ENCODE measurements at places on chromosomes 1 and 21.

DNA sequence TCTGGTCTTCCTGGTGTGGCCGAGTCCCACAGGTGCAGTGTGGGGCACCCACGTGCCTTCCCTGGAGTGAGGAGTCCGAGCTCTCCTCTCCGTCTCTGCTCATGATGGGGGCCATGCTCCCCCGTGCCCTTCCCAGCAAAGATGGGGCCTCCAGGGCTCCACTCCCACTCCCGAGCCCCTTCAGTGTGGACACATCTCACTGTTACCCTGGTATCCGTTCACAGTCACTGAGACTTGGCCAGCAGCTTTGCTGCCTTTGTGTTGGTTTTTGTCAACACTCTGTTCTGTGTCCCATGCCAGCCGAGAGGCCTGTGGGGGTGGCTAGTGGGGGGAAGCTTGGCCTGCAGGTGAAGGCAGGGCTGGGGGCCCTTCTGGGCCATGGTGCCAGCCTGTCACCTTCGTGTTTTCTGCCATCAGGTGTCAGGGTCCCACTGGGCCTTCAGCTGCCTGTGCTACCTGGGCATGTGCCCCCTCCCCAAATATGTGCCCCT is 46.9 kb upstream of the POFUT2 start:
- DNase-seq, result no peak

- no peak for DNase-seq
Measured at GRCh38 chr1:236120721-236121153, 21.6 kb upstream of the GPR137B start.

DNA sequence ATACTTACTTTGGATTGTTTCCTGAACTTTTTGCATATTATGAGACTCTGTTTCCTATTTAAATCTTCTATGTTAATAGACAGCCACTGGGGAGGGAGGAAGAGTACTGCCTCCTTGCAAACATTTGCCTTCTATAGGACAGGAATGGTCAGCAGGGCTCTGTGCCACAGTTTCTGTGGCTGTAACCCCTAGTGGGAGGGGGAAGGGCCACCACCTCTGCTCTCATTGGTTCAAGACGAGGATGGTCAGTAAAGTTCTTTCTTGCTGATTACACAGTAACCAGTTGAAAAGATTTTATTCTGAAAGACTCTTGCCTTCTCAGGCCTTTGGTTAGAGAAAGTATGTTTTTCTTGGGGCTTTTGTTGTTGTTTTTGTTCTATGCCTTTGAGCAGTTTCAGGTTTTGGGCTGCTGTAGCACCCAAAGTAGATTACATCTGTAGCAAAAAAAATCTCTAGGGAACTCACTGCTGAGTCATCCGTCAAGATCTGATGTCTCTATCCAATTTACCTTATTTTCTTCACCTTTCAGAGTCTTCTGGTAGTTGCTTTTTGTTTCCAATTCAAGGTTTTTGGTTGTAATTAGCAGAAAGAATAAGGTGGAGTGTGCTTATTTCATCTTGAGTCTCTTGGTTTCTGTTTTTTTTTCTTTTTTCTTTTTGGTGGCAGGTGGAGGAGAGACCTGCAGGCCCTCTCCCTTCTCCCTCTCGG is 23.1 kb downstream of the SLC35A3 start:
- DNase-seq, result no peak

- DNase-seq, result no peak
Measured at GRCh38 chr1:228007049-228007800, 427 bp downstream of the WNT3A start.

- no peak for DNase-seq
Measured at GRCh38 chr1:154999571-155000410, 2.8 kb upstream of the ZBTB7B start.

DNA sequence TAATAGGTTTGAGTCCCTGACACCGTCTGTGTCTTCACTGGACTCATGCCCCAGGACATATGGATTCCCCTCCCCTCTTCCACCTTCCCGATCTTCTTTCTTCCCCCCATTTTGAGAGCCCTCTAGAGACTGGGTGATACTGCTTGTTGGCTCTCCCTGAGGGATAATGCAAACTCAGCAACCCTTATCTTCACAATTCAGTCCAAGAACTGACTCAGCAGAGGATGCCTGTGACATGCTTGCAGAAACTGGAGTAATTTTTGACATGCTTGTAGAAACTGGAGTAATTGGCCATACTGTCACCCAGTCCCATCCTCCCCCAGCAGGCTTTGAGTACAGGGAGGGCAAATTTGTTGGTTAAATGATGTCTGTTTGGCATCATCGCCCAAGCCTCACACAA is 127.6 kb upstream of the CTTNBP2NL start:
- DNase-seq, result no peak

DNA sequence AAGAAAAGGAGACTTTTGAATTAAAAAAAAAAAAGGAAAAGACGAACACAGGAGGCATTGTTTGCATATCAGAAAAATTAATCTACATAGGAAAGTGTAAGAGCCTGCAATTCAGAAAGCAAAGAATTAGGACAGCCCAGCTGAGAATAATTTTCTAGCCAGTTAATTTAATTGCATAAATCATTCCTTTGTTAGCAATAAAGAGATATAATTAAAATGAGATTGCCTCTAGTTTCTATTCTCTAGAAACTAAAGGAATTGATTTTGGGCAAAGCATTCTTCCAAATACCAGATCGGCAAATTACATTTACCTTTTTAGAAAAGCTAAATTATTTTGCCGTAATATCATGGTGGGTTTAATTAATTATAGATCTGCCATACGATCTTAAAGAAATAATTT is 46.0 kb downstream of the NUF2 start:
- no peak for DNase-seq

- no peak for DNase-seq
Measured at GRCh38 chr1:48917901-48918603, 141.4 kb upstream of the BEND5 start.

DNA sequence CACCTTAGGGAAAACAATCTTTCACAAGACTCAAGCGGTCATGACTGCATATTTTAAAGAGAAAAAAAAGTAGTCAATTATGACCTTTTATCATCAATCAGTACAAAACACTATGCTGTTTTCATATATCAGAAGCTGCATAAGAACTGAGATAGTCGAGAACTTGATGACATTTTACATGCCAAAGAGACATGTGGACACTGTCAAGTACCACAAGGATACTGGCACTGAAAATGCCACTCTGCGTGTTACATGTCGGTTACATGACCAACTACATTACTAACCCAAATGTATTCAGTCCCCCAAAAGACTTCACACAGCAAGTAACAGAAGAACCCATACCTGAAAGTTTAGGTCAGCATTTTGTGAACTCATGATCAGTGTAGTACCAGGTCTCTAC is 975.0 kb upstream of the ADGRL4 start:
- peak; percentile 8 for DNase-seq

DNA sequence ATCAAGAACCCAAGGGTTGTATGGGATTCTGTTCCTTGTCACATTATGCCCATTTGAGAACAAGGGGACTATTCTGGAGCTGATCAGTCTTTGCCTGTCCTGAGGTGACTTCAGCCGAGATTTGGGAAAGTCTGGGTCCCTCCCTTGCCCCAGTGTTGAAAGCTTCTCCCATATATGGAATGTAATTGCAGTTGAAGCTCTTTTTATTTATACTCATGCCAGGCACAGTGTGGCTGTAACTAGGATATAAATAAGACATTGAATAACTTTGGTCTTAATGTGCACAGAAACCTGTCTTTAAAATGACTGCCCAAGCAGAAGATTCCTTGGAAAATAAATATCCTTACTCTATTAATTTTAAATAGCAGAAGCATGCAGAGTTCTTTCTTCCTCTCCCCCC is 15.2 kb downstream of the AKNAD1 start:
- no peak for DNase-seq

DNA sequence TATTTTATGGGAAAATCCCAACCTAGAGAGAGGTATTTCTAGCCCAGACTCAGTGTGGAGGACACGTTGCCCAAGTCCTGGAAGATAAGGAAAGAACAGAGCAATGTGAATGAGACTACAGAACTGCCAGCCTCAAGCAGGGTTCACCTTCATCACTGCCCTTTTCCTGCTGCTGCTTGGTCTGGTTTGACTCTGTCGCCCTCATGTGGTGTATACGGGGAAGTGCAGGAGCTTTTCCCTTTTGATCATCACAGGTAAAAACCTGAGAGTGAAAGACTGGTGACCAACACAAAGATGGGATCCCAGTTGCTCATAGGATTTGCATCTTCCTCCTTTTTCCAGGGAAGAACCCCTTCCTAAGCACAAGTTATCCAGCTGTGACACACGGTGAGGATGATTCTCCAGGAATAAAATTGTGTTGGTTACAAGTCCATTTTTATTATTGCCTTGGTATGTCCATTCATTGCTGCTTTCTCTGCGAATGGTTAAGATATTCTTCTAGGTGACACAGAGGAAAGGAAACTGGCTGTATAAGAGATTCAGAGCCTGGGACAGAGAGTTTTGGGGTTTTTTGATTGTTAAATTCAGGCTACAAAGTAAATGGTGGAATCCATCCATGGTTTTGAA is 89.5 kb upstream of the CD53 start:
- peak; percentile 42 for DNase-seq

GRCh38 chr1:151606384-151606783 is 5.5 kb upstream of the SNX27 start:
- DNase-seq, result no peak

GRCh38 chr1:200970771-200971427 is 52.6 kb downstream of the KIF21B start:
- no peak for DNase-seq

DNA sequence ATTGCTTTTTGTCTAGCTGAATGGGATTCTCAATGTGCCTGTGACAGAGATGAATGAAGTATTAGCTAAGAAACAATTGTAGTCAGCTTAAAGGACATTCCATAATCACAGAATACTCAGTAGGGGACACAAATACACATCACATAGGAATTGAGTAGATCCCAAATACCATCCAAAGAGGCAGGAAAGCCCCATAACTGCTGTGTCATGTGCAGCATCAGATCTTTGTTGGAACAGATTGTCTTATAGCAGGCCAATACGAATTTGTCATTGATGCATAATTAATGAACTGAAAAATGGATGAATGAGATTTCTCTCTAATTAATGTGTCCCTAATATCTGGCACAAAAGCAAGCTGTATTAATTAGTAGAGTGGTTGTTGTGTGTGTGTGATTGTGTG is 82.3 kb upstream of the S1PR1 start:
- DNase-seq, result no peak

- no peak for DNase-seq
Measured at GRCh38 chr1:62090016-62090415, 104.6 kb upstream of the L1TD1 start.

DNA sequence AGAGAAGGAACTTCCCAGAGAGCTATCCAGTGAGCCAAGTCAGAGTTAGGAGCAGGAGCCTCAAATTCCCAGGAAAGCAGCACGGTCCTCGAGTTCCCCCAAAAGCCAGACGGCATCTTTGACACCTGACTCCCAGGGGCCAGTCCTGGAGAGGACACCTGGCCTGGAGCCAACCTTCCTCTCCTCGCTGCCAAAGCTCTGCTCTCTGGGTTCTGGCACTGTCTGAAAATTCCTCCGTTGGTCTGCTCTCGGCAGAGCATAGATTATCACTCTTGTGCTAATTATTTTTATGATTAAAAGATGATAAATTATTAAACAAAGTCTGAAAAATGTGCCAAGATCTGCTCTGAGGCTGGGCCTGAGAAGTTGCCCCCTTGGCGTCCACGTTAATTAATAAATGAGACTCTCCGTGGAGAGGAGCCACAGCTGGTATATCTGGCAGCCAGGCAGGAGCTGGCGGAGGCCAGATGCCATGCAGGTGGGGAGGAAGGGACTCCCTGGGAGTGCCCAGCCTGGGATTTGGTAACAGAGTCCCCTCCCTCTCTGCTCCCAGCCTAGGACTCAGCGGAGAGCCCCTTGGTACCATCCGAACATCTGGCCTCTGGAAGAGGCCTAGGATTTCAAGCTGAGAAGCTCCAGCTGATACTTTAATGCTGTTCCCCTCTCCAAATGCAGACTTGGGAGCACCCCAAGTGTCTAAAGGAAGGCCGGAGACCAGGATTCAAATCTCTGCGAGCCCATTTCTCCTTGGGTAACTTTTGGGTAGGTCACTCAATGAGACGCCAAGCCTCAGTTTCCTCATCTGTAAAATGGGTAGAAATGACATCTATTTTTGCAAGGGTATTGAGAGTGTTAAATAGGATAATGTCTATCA is 163.7 kb upstream of the POU3F1 start:
- no peak for DNase-seq

- DNase-seq, result peak; percentile 74
Measured at GRCh38 chr1:172326136-172326535, 94.3 kb upstream of the C1orf105 start.

GRCh38 chr1:29999595-29999994 is 723.8 kb downstream of the MATN1 start:
- DNase-seq, result no peak

- DNase-seq, result no peak
Measured at GRCh38 chr1:145707183-145707867, at the start of gene PDZK1. PDZK1 (minus strand) TSS chr1:145707368; CDS start chr1:145688021, 19,347 bp downstream.

GRCh38 chr1:184970691-184971161 is 3.6 kb downstream of the NIBAN1 start:
- peak; percentile 35 for DNase-seq

GRCh38 chr1:156121457-156121856 is 6.9 kb downstream of the LMNA start:
- no peak for DNase-seq

DNA sequence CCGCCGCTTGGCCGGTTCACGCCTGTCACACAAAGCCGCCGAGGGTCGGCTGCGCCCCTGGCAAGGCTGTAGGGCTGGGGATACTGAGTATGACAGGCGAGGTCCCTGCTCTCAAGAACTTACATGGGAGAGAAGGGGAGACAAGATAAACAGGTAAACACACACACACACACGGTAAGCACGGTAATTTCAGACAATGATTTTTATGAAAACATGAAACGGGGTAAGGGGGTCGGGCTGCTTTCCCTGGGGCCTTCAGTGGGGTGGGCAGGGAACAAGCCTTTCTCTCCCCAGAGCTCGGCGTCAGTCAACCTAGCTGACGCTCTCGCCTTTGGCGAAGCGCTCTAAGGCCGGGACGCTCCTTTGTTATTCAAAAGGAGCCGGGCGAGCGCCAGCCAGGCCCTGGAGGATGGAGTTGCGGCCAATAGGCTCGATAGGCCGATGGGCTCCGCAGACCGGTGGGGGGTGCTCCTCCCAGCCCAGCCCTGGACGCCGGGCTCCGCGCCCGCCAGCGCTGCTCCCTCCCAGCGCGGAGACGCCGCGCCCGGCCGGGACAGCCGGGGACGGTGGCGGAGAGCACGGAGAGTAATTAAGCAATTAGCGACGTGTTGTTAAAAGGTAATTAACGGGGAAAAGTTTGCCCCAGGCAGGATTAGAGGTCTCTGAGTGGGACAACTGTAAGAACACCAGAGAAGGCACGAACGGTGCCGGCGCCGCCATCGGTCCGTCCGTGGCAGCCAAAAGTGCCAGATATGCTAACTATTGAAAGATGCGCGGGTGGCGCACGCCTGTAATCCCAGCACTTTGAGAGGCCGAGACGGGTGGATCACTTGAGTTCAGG is 950 bp upstream of the INKA2 start:
- peak; percentile 69 for DNase-seq

Measured in AG10803 (cell line).